NCI-H2029 (cell line): ENCODE measurements at places on chromosomes 3 and 15.

DNA sequence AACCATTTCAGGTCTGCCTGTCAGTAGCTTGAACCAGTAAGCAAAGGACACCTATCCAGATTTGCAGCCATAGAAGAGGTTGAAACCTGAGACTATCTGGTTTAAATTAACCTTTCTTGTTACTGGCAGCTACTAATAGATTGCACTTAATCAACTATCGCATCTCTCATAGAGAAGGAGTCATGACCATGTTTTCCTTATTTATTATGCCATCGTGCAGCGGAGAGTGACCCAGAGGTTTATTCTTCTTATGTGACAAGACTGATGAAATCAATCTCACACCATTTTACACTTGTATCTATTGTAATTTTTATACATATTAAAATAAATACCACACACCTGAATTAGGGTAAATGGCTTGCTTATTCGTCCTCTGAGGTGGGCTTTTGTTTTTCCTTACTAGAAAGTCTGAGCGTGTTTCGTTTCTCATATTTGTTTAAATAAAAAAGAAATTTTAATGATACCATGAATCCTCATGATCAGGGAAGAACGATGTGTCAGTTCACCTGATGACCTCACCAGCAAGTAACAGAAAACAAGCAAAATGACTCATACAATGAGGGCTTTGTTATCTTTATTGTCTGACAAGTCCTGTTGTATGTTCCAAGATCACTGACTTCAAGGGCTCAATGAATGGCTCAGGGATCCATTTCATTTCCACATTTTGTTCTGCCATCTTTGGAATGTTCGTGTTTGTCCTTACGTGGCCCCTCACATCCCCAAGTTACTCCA, 379.5 kb upstream of the DPH6 start:
- DNase-seq, result no peak

DNA sequence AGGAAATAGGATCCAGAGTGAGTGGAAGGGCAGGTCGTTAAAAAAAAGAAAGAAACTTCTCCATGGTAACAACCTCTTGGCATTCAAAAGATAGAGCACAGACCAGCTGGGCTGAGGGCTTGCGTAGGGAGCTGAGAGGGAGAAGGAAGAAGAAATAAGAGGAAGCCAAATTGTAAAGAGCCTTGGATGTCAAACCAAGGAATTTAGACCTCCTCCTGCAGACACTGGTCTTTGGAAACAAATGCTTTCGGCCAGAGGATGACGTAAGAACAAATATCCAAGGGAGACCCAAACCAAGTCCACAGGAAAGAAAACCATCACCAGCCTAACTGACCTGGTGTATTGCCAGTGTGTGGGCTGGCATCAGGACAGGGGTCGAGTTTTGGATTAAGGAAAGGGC, 155.2 kb downstream of the UACA start:
- DNase-seq, result no peak

GRCh38 chr3:78870484-78870883, 897.3 kb downstream of the ROBO1 start:
- DNase-seq, result no peak

GRCh38 chr3:40996382-40996781, 202.9 kb upstream of the CTNNB1 start:
- DNase-seq, result no peak

- DNase-seq, result no peak
Observed at GRCh38 chr3:45125550-45126026, 20.6 kb downstream of the CDCP1 start.
